Epithelial cell of proximal tubule (primary cell): ENCODE measurements at places on chromosomes 2 and 18.

GRCh38 chr18:56825321-56825720 is 174.2 kb downstream of the WDR7 start:
- DNase-seq = no peak

DNA sequence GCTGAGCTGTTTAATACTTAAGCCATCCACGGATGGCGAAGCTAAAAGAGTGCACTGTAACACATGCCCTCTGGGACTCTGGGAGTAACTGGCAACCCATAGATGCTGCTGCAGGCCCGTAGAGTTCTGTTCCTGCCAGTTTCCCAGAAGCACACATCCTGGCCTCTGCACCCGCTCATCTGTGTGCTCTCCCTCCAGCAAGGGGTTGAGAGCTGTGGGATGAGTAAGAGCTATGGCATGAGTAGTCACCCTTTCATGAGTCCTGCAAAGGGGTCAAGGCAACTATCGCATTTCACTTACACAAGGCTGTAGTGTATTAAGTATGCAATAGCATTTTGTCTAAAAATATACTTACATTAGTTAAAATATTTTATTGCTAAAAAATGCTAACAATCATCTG is 1341.8 kb upstream of the NXPH2 start:
- DNase-seq = peak; percentile 56

DNA sequence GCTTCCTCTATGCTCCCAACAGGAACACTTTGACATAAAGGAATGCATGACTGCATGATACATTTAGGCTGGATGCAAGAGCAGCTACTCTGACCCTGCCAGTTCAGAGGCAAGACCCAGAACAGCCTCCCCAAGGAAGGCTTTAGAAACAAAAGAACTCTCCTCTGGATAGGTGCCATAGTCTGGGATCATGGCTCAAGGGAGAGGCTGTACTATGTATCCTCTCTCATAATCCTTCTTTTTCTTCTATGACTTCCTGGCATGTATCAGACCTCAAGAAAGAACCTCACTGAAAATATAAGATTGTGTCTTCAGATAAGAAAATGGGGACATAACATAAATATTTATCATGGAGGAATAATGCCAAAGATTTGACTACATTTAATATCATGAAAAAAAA is 194.0 kb upstream of the LYPD1 start:
- DNase-seq = no peak

DNA sequence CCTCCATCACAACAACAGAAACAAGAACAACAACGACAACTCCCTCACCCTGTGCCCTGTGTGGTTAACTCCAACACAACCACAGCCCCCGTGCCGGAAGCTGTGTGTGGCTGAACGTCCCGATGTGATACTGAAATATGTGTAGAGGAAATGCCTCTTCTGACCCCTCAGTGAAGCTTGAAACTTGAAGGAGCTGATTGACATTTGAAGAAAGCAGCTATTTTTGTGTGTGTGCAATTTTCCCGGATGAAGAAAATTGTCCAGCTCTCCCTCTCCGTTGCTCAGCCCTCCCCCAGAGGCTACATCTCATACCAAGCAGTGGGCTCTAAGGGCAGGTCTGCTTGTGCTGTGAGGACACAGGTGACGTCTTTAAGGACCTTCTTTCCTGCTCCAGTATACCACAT is 173.8 kb downstream of the ICOS start:
- DNase-seq = no peak

DNA sequence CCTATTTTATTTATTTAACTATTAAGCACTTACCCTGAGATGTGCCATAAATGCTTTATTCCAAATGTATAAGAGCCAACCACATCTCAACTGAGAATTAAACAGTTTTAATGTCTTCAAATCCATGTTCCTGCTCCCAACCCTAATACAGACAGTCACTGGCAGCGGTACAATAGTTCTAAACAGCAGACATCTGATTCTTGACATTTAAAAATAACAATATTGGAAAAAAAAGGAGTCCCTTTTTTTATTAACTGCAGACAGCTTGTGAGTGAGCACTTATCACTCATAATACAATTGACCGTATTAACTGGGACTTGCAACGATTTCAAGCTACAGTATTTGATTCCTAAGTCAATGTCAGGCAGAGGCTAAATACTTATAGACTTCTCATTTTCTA is 424.6 kb downstream of the TGIF1 start:
- no peak for DNase-seq

DNA sequence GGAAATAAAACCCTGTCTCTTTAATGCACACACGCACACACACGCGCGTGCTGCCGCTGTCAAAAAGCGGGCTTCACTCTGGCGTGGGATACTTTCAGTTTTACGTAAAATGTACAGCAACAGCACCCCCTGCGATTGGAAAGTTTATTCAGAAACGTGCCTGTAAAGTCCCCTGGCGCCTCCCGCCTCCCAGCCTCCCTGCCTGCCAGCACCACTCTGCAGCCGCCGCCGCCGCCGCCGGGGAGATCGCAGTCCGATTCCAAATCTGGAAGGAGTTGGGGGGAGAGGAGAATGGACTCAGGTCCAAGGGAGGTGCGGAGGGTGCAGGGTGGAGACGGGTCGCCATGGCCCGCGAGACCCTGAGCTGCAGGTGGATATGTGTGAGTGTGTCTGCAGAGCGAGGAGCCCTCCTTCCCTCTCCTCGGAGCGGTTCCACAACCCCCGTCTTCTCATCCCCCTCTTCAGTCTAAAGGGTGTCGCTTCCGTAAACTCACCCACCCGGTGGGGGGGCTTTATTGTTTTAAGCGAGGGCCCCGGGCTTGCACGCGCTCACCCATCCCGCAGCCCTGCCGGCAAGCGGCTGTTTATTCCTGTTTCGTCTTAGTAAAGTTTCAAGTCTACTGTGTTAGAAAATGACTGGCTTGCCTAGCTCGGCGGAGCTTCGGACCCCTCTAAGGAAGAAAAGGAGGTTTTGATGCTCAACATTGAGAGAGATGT is 1.8 kb upstream of the BCL11A start:
- no peak for DNase-seq

- DNase-seq = no peak
Measured at GRCh38 chr18:26654616-26655524, 106.5 kb upstream of the KCTD1 start.

GRCh38 chr2:71801969-71802368 is 345.7 kb downstream of the CYP26B1 start:
- DNase-seq = no peak

GRCh38 chr2:182949572-182950189 is 83.2 kb upstream of the FRZB start:
- DNase-seq = no peak

GRCh38 chr18:48815179-48815515 is 135.6 kb downstream of the SMAD7 start:
- DNase-seq = no peak

GRCh38 chr2:157476953-157477709 is 33.2 kb upstream of the CYTIP start:
- no peak for DNase-seq

DNA sequence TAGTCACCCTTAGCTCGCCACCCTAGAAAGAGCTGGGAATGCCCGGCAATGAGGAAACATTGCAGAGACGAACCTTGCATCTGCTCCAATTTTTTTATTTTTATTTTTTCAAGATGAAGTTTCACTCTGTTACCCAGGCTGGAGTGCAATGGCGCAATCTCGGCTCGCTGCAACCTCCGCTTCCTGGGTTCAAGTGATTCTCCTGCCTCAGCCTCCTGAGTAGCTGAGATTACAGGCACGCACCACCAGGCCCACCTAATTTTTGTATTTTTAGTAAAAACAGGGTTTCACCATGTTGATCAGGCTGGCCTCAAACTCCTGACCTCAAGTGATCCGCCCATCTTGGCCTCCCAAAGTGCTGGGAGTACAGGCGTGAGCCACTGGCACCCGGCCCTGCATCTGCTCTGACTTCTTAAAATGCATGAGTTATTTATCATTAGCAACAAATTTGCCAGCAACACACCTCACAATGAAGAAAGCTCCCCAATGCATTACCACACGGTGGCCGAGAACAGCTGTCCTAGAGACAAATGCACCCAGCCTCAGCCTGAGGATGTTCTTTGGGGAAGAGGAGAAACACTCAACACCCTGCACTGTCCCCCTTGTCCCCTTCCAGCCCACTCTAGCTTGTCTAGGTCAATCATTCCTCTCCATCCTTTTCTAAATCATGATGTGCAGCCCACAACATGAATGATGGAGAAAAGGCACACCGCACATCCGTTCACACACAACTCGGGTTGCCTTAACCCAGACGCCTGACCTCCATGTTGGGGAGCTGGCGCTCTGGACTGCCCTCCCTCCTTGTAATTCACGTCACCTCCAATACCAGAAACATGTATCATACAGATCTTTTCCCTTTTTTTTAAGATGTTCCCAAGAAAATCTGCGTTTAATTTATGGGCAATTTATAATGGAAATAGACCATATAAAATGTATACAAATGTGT is 46.9 kb downstream of the TTC32 start:
- no peak for DNase-seq

DNA sequence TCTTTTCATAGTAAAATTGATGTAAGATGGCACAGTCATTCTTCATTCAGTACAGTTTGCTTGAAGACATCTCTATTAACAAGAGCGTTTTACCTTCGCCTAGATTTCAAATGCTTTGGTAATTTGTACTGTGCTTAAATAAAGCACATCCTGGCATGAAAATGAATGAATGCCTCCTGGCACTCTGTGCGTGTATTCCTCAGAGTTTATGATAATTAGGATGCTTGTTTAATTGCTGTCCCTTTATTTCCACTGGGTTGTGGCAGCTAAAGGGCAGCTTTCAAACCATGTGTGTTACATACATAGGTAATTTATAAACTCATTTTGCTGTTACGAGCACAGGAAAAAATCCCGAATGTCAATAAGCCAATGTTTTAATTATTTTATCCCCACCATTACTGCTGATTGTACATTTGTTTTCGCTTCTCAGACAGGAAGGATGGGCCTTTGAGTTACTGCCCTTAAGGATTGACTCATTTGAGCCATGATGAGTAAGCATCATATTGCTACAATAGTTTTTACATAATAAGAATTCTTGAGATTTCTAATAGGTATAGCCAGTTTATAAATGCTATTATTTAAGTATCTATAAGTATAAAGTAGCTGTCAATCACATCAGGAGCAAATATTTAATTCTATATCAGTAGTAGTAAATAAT is 516.5 kb downstream of the XIRP2 start:
- no peak for DNase-seq

DNA sequence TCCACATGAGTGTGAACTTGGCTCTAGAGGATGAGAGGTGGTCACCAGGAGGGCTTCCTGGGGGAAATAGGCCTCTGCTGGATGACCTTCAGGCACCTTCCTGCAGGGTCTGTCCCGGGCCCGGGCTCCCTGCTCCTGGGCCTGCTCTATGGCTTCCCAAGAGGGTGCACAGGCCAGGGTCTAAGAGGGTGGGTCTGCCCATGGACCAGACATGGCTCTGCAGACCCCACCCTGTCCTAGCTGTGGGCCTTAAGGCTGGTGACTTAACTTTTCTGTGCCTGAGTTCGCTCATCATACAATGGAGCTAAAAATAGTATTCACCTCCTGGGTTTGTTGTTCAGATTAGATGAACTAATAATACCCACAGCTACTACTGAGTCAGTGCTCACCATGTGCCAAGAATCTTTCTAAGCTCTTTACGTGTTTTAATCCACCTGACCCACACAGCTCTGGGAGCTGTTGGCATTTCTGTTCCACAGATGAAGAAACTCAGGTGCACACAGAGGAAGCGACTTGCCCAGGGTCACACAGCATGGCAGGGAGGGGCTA is 14.4 kb downstream of the INHBB start:
- DNase-seq = no peak

GRCh38 chr2:54839461-54840255 is 116.2 kb downstream of the EML6 start:
- DNase-seq = peak; percentile 61

GRCh38 chr2:189255711-189256110 is 76.2 kb upstream of the COL5A2 start:
- no peak for DNase-seq

GRCh38 chr2:221731432-221732145 is 159.5 kb upstream of the EPHA4 start:
- peak; percentile 97 for DNase-seq

GRCh38 chr2:71122387-71123298 is 7.4 kb downstream of the MCEE start:
- DNase-seq = no peak

GRCh38 chr2:141508806-141509595 is 621.8 kb downstream of the LRP1B start:
- DNase-seq = no peak

GRCh38 chr2:180596453-180596852 is 384.0 kb upstream of the UBE2E3 start:
- no peak for DNase-seq

DNA sequence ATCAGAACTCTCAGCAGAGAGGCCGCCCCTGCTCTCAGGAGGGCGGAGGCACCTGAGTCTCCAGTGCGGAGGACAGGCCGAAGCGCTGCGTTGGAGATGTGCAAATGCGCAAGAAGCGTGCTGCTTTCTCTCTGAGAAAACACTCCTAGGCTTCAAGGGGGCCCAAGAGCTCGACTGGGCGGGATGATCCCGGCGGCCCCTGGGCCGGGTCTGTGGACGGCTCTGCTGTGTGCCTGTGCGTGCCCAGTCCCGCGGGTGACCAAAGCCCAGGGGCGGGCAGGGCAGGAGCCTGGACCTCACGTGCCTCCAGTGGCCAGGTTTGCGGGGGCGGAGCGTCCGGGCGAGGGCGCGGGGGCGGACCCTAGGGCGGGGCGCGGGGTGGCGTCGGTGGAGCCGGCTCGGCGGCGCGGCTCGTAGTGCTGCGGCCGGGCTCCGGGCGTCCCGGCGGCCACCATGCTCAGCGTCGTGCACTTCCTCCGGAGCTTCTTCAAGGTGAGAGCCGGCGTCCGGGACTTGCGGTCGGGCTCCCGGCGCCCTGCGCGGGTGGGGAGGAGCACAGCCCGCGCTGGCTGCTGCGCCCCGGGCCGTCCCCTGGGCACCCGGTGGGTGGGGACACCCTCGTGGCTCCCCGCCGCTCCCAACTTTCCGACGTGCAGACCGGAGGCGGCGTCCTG is at the start of gene ARHGEF4:
ARHGEF4 (plus strand) TSS at position 414 of the 674 bp plus-strand sequence; CDS start at position 454, 40 bp downstream.
- DNase-seq = no peak

- no peak for DNase-seq
Measured at GRCh38 chr18:13606604-13607254, 119.6 kb downstream of the FAM210A start.

- no peak for DNase-seq
Measured at GRCh38 chr2:234963773-234964615, 12.2 kb downstream of the SH3BP4 start.

DNA sequence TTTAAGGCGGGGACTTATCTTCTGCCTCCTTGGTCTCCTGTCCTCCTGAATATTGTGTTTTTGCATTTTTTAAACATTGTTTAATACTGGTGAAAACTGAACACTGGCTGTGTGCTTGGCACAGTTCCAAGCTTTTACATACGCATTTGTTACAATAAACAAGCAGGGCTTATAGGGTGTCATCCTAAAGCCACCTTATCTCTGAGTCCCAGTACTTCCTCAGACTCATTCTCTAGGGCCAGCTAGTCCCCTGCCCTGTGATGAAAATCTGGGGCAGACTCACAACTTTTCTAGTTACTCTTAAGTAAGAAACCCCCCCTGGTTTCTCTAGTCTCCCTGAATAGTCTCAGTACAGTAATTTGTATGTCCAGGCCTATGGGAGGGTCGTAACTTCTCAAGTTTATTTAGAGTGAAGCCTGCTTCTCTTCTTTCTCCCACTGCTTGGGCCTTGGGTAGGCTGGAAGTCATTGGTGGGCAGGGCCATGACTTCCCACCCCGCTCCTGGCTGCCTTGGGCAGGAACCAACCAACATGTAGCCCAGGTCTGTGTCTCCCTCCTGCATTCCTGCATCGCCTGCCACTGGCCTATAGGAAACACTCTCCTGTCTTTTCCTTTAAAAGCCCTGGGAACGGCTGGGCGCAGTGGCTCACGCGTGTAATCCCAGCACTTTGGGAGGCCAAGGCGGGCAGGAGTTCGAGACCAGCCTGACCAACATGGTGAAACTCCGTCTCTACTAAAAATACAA is 7.7 kb upstream of the KCNE4 start:
- no peak for DNase-seq

- no peak for DNase-seq
Measured at GRCh38 chr2:236765478-236765877, 195.9 kb downstream of the ACKR3 start.
